Myocyte (in vitro differentiated cells): ENCODE measurements at places on chromosomes 5 and 9. TPM values are rescaled to one million over a fixed set of nuclear protein-coding genes. Genes with fewer than 3 reads are reported as not detected.
A peak's percentile ranks its signal among the peaks of the same experiment; 100 is the strongest.

GGTA1 gene
- total RNA-seq: not detected in 2 replicates

TMEFF1 gene
- total RNA-seq: 5.6 and 8.0 TPM in 2 replicates

PFN3 gene
- total RNA-seq: not detected in 2 replicates

GRM6 gene
- total RNA-seq: not detected in 2 replicates

NDST1 gene
- total RNA-seq: 73.7 and 105 TPM in 2 replicates

- no peak for DNase-seq
Measured at GRCh38 chr9:137438591-137439157, 2.5 kb downstream of the ENTPD8 start.

- DNase-seq: no peak
Measured at GRCh38 chr9:78253285-78253684, 17.4 kb downstream of the CEP78 start.

FAM170A gene
- total RNA-seq: not detected in 2 replicates

- DNase-seq: no peak
Measured at GRCh38 chr9:33453999-33454660, 6.7 kb upstream of the AQP3 start.

DNA sequence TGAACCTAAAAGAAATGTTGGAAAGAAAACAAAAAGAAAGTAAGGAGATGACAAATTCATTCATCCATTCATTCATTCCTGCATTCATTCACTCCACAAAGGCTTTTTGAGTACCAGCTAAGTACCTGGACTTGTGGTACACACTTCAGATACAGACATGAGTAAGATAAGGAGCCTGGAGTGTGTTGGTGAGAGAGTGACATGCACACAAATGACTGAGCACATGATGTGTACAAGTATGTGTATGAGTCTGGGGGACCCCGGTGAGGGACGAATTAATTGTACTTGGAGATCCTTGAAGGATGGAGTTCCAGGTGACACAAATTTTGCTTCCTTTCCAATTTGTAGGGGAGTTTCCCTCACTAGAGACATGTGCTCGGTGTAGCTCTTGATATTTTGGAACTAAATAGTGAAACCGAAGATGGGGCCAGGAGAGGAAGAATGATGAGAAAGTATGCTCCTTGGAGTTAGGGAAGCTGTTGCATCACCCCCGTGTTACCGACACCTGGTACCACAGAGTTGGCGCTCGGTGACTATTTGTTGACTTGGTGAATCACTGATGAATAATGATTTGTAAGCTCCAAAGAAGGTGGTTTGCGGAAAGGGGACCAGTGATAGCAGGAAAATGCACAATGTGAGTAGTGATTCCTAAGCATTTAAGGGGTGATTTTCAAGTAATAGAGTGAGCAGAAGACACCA lies 509.8 kb downstream of the CCDC171 start:
- no peak for DNase-seq

- DNase-seq: no peak
Measured at GRCh38 chr5:74596927-74597326, 43.6 kb downstream of the ENC1 start.

- peak; percentile 85 for DNase-seq
Measured at GRCh38 chr9:87592554-87593358, 95.1 kb downstream of the DAPK1 start.

ZMAT2 gene
- total RNA-seq: 46.7 and 61.3 TPM in 2 replicates

GRCh38 chr5:149376104-149376503 lies 3.0 kb downstream of the IL17B start:
- DNase-seq: no peak

DNA sequence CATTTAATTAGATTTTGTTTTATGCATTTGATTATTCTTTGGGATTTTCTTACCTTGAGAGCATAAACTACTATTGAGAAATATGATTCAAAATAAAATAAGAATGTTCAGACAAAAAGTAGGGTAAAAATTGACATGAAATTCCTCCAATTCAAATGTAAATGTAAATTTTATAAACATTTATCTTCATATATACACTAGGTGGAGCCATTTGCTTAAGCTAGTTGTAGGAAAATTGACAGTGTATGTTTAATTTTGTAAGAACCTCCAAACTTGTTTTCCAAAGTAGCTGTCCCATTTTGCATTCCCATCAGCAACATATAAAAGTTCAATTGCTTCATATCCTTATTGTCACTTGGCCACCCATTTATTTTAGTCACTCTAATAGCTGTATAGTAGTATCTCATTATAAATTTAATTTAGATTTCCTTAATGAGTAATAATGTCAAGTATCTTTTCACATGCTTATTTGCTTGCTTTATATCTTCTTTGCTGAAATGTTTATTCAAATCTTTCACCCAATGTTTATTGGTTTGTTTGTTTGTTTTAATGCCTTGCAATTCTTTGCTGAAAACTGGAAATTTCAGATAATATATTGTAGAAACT lies 37.6 kb upstream of the SLCO6A1 start:
- peak; percentile 14 for DNase-seq

- DNase-seq: no peak
Measured at GRCh38 chr9:117278471-117279035, 136.3 kb downstream of the ASTN2 start.

- no peak for DNase-seq
Measured at GRCh38 chr5:154937186-154937717, 759 bp downstream of the GEMIN5 start.

DNA sequence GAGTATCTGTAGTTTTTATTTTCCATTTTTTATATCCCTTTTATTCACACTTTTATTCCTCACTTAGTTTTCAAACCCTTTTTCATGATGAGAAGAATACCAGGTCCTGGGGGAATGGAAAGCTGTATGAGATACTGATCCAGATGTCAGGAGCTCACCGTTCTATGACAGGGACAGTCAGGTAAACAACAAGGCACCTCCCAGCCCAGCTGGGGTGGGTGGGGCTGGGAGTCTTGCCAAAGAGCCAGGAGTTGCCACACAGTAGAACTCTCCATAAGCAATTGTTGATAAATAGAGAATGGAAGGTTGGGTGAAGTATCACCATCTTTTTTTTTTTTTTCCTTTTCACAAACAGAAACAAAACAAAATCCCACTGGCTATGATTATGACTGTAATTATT lies 225.8 kb downstream of the NSG2 start:
- DNase-seq: no peak

- peak; percentile 30 for DNase-seq
Measured at GRCh38 chr5:7878381-7878873, 9.5 kb downstream of the MTRR start.

DAB2 gene
- total RNA-seq: 55.3 and 72.3 TPM in 2 replicates

GRCh38 chr9:73824671-73825070 lies 672.5 kb upstream of the RORB start:
- no peak for DNase-seq

DNA sequence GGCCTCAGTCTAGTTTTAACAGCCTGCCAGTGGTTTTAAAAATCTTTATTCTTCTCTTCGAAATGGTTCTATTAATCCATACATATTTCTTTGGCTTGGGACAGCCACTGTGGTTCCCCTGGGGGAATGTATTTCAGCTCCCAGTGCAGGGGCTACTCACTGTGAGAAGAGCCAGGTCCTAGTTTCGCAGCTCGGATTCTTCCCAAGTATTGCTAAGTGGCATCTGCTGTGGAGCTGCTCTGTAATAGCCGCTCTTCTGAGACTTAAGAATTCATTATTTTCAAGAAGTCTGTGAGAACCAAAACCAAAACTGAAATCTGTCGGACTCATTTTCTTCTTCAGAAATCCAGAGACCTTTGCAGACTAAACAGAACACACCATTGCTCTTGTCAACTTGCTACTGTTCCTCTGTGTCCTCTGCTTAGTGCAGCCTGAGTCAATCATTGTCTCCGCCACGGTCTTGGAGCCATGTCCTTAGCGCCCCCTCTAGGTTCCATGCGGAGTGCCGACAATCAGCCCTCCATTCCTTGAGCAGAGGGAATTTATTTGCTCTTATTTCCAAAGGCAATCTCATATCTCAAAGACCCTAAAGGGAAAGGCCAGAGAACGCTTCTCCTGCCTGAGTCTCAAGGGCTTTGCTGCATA lies 478.2 kb downstream of the SPATA31D1 start:
- DNase-seq: no peak

GRCh38 chr9:113350937-113351336 lies 1.6 kb downstream of the BSPRY start:
- DNase-seq: no peak

FRMD3 gene
- total RNA-seq: 2.9 and 8.6 TPM in 2 replicates

- no peak for DNase-seq
Measured at GRCh38 chr9:3719286-3719685, 193.5 kb upstream of the RFX3 start.
